ENCODE measurements at places on chromosomes 5 and 9.

GRCh38 chr5:171120986-171121622 is 187.9 kb upstream of the TLX3 start:
- DNase-seq: no peak

DNA sequence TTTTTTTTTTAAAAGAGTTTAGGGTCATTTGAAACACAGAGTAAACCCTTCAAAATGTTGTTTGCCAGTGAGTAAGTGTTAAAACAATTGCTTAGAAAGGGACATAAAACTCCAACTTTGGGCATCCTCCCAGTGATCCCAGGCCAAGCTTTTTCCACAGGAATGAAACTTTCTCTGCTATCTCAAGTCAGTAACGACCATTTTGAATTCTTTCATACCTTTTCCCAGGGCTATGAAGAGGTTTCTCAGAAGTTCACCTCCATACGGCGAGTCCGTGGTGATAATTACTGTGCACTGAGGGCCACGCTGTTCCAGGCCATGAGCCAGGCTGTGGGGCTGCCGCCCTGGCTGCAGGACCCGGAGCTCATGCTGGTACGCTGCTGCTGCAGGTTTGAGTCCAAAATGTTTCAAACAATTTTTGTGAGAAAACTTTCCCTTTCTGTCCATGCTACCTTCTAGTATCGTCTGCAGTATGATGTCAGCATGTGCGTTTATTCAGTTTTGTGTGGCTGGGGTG is 16.8 kb downstream of the OTULIN start:
- DNase-seq: no peak

GRCh38 chr9:131308452-131308851 is 18.9 kb downstream of the PLPP7 start:
- DNase-seq: no peak

GRCh38 chr9:26789959-26790358 is 102.6 kb downstream of the CAAP1 start:
- no peak for DNase-seq

DNA sequence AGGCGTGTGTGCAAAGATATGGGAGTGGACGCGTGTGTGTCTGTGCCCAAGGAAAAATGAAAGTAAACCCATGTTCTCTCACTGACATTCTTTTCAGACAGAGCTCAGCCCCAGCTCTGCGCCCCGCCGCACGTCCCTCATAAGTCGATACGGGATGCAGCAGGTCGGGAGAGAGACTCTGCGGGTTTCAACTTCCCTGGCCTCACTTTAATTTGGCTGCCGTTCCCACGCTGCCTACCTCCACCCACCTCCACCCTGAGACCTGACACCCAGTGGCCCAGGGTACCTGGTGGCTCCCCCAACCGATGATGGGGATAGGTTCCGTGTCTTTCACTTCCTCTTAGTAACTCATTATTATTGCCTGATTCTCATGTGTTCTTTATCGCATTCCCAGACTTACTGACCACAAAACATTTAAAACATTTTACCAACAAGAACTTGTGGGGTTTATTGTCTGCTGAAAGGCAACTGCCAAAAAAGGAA is 19.4 kb downstream of the LHX2 start:
- no peak for DNase-seq

- no peak for DNase-seq
These were observed 102.9 kb downstream of the BOD1 start for GRCh38 chr5:173513521-173513991.

DNA sequence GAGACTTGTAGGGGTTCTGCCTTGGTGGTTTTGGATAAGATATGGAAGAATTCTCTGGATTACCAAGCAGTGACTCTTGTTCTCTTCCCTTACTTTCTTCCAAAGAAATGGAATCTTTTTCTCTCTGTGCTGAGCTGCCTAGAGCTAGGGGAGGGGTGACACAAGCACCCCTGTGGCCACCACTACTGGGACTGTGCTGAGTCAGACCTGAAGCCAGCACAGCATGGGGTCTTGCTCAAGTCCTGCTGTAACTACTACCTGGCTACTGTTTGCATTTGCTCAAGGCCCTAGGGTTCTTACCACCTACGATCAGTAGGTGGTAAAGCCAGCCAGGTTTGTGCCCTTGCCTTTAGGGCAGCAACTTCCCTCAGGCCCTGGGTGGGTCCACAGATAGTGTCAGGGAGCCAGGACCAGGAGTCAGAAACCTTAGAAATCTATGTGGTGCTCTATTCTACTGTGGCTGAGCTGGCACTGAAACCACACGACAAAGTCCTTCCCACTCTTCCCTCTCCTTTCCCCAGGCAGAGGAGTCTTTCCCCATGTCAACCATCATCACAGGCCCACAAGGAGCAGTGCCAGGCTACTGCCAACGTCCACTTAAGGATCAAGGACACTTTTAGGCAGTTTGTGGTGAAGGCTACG is 53.8 kb downstream of the SREK1 start:
- no peak for DNase-seq

- no peak for DNase-seq
These were observed 237.5 kb downstream of the SLIT3 start for GRCh38 chr5:169063316-169063953.

DNA sequence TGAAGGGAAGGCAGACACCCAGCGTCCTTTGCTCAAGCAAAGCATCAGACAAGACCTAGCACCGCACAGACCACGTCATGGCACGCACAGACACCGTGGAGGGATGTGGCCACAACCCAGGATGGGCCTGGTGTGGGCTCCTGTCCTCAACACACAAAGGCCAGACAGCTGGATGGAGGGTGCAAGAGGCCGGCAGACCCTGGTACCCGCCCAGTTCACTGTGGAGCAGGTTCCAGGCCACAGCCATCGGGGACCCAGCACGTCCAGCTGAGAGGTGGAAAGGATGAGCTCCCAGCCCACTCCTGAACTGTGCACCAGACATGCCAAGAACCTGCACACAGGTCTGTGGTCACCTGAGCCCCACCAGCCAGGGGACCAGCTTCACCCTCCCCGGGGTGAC is 15.0 kb upstream of the ZDHHC11 start:
- DNase-seq: no peak

DNA sequence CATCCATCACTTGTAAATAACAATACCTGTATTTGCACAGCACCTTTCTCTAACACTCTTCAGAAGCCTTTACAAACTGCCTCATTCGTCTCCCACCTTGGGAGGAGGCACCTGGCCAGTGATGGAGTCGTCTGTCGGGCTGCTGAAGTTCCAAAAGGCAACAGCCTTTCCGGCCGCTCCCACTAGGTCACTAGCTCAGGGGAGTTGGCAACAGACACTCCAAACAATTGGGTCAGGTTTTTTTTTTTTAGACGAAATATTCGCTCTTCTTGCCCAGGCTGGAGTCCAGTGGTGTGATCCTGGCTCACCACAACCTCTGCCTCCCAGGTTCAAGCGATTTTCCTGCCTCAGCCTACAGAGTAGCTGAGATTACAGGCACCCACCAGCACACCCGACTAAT is 4.0 kb downstream of the DAP start:
- DNase-seq: no peak

DNA sequence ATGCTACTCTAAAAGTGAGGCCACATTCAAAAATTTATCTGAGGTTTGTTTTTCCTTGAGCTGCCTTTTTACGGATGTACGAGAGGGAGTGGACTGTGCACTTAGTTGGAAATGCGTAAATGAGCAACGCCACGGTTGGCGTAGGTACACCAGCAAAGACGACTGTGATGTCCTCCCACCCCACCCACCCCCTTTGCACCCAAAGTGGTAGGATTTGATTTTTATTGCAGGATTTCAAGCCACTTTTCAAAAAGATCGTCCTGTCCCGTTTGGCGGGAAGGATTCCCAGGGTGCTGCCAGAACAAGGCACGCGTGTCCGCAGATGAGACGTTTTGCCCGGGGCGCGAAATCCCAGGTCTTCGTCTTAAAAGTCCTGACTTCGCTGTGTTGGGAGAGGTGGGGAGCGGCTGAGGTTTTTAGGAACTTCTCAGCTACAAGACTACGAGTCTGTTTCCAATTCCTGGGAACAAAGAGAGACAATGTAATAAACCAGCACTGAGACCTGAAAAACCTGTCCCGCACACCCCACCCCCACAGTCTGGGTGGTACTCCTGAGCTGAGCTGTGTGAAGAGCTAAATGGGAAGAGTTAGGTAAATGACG is 1.0 kb upstream of the TLE1 start:
- DNase-seq: no peak

GRCh38 chr5:136620016-136620419 is 254.7 kb upstream of the TRPC7 start:
- no peak for DNase-seq

- DNase-seq: peak; percentile 54
These were observed 1111.8 kb downstream of the TAF11L14 start for GRCh38 chr5:18745988-18746615.

- DNase-seq: no peak
These were observed 3.2 kb upstream of the ANXA1 start for GRCh38 chr9:73148447-73148937.

GRCh38 chr5:126055348-126055729 is 367.9 kb upstream of the GRAMD2B start:
- DNase-seq: no peak

- DNase-seq: peak; percentile 60
These were observed 55.6 kb downstream of the ARHGEF37 start for GRCh38 chr5:149636861-149637246.

GRCh38 chr9:3330792-3331420 is 194.9 kb downstream of the RFX3 start:
- no peak for DNase-seq

DNA sequence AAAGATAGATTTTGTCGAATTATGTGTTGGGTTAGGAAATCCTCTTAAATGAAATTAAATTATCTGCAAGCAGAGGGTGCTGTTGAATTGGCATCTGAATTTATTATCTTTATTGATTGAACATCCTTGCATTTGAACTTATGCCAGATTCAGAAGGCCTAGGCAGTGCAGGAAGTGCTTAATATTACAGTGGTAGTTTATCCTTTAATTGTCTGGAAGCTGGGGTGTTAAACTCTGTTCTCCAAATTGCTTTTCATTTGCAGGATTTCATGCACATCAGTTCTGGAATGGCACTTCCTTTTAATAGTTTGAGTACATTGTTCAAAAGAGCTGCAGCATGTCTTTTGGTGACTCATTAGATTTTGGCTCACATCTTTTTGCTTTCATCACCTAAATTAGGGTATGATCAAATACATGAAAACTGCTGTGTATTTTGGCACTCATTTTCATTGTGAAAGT is 186.3 kb downstream of the KDM4C start:
- no peak for DNase-seq

GRCh38 chr5:181042722-181043121 is 2.7 kb downstream of the BTNL9 start:
- DNase-seq: no peak

DNA sequence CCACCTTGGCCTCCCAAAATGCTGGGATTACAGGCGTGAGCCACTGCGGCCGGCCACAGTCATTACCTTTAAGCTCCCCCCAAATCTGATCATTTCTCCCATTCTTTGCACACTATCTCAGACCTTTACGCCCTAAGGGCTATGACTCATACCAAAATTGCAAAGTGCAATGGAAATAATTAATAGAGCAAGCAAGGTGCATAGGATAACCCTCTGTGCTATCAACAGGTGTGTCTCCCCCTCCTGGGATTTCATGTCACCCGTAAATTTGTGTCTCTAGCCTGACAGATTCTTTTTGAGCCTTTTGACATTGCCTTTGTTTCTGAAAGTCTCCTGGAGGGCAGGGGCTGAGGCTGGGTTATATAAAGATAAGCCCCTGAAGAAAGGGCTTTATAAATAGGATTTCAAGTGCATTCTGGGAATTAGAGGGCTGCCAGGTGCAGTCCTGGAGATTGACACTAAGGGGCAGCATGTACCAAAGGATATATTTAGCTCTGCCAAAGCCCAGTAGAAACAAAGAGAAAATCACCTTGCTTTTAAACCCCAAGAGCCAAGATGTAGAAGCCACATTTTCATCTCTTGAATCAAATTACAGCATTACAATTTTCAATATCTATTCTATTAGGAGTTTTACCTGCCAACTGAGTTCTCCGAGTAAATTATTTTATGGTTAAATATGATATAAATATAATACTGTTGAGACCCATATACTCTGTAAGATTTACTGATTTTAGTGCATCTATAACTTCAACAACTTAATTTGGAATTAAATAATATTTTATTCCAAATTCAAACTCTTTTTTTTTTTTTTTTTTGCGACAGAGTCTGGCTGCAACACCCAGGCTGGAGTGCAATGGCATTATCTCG is 18.2 kb downstream of the S100Z start:
- DNase-seq: peak; percentile 67

GRCh38 chr5:126043688-126044087 is 379.5 kb upstream of the GRAMD2B start:
- DNase-seq: no peak

DNA sequence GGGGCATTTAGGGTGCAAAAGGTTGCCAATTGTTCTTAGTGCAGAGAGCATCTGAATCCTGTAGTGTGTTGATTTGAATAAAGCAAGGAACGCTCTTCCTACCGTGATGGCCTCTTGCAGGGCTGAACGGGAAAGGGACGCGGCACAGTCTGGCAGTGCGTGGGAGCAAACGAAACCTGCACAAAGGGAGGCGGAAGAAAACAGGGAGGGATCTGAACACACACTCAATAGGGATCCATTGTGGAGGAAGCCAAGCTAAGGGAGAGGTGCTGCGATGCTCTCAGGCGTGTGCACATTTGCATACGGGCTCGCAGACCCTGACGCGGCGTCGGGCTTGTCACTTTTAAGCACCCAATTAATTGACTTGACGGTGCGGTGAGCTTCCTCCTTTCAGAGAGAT is 414.0 kb upstream of the IRX1 start:
- no peak for DNase-seq

GRCh38 chr9:114524247-114524681 is 19.0 kb upstream of the WHRN start:
- no peak for DNase-seq

DNA sequence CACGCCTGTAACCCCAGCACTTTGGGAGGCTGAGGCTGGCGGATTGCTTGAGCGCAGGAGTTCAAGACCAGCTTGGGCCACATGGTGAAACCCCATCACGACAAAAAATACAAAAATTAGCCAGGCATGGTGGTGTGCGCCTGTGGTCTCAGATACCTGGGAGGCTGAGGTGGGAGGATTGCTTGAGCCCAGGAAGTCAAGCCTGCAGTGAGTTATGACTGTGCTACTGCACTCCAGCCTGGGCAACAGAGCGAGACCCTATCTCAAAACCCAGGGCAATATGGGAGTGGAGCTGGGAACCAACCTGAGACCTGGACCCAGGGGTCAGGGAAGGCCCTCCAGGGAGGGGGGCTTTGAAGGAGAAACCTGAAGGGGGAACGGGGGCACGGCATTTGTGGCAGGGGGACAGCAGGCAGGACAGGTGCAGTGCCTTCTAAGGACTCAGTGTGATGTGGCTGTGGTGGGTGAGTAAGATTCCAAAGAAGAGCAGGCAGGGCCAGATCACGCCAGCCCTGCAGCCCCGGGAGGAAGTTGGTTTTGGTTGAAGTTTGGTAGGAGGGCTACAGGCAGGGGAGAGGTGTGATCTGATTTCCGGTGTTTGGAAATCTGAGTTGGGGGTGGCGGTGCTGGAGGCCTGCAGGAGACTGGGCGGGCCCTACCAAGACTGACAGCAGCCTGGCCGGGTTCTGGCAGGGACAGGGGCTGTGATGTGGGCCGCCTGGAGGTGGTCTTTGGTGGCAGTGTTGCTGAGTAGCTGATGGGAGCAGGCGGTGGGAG is 46.2 kb downstream of the NTNG2 start:
- no peak for DNase-seq
